ENCODE measurements at places on chromosomes 1 and 21.

- DNase-seq: peak; percentile 64
Observed at GRCh38 chr1:43832255-43832654, 101.3 kb upstream of the ARTN start.

DNA sequence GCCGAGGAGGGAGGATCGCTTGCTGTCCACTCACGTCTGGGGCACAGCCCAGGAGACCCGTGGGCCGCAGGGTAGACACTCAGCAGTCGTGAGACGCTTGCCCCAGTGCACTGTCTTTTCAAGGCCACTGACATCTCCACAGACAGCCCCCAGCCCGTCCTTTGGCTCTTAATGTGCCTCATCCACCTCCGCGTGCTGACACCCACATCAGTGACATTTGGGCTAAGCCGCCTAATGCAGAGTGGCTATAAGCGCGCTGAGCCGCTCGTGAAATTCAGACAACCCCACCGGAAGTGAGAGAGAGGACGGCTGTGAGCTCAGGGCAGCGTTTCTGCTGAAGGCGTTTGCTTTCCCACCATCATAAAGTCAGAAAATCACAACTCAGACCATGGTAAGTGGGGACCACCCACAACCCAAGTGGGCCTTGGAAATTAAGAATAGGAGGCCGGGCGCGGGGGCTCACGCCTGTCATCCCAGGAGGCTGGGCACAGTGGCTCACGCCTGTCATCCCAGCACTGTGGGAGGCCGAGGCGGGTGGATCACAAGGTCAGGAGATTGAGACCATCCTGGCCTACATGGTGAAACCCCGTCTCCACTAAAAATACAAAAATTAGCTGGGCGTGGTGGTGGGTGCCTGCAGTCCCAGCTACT lies 8.4 kb downstream of the SLC35E2B start:
- no peak for DNase-seq

GRCh38 chr1:116697548-116698243 lies 30.2 kb upstream of the IGSF3 start:
- no peak for DNase-seq

- DNase-seq: peak; percentile 52
Observed at GRCh38 chr1:212242288-212242984, 42.8 kb upstream of the PPP2R5A start.

- DNase-seq: no peak
Observed at GRCh38 chr1:36157973-36158826, 2.2 kb downstream of the MAP7D1 start.

DNA sequence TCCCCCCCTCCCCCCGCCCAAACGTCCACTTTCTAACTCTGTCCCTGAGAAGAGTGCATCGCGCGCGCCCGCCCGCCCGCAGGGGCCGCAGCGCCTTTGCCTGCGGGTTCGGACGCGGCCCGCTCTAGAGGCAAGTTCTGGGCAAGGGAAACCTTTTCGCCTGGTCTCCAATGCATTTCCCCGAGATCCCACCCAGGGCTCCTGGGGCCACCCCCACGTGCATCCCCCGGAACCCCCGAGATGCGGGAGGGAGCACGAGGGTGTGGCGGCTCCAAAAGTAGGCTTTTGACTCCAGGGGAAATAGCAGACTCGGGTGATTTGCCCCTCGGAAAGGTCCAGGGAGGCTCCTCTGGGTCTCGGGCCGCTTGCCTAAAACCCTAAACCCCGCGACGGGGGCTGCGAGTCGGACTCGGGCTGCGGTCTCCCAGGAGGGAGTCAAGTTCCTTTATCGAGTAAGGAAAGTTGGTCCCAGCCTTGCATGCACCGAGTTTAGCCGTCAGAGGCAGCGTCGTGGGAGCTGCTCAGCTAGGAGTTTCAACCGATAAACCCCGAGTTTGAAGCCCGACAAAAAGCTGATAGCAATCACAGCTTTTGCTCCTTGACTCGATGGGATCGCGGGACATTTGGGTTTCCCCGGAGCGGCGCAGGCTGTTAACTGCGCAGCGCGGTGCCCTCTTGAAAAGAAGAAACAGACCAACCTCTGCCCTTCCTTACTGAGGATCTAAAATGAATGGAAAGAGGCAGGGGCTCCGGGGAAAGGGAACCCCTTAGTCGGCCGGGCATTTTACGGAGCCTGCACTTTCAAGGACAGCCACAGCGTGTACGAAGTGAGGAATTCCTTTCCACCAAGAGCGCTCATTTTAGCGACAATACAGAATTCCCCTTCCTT lies 158.1 kb downstream of the RUNX1 start:
- DNase-seq: peak; percentile 59

- no peak for DNase-seq
Observed at GRCh38 chr1:23625459-23625858, 66.1 kb upstream of the RPL11 start.

- peak; percentile 18 for DNase-seq
Observed at GRCh38 chr1:113452921-113453770, 62.8 kb downstream of the MAGI3 start.

DNA sequence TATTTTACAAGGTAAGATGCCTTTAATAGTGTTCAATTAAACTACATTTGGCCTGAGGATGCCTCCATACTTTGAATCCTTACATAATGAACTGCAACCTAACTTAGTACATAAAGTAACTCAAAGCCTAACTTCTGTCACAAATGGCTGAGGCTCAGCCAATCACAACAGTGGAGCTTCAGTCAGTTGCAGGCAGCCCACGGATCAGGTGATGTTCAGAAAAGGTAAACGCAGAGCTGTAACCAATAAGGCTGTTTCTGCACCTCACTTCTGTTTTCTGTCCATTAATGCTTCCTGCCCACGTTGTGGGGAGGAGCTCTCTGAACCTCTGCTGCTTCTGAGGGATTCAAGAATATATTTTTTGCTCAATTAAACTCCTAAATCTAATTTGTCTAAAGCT lies 94.8 kb upstream of the KIAA0040 start:
- no peak for DNase-seq

DNA sequence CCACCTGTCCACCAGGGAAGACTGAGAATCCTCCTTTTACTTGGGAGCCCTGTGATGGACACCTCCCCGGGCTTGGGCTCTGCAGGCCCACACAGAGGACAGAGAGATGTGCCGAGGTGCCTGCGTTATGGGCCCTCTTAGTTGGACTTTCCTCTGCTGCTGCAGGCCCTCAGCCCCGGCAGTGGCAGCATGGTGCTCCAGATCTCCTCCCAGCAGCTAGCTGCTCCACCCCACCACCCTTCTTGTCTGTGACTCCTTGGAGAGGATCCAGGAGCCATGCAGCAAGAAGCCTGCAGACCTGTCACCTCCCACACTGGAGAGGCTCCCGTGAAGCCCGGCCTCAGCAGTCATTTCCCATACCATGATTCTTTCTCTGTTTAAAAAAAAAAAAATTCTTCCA lies 27.4 kb downstream of the PHGDH start:
- DNase-seq: no peak

DNA sequence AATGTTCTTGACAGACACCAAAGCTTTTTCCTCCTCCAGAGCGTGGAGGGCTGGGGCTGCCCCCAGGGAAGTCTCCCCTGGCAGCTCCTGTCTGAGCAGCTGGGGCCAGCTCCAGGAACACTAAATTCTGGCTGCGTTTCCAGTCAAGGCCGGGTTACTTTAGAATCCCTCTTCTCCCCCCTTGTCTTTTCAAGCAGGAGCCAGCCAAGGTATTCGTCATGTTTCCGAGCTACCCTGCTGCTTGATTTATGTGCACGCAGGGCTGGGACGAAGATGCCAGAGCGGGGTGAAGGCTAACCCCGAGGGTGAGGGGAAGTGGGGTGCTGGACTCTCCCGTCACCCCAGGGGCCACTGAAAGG lies 68.1 kb upstream of the ANGPTL1 start:
- no peak for DNase-seq

DNA sequence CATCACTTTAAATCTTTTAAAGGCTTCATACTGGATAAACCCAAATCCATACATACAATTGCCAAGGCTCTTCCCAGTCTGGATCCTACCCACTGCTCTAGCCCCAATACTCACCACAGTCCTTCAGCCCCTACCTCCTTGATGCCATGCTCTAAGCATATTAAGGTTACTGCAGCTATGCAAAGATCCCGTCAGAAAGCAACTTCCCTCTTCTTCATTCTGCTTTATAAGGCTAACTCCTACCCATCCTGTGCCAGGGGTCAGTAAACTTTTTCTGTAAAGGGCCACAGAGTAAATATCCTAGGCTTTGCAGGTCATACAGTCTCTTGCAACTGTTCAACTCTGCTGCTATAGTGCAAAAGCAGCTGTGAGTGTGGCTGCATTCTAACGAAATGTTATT lies 34.3 kb upstream of the MTF1 start:
- DNase-seq: no peak

DNA sequence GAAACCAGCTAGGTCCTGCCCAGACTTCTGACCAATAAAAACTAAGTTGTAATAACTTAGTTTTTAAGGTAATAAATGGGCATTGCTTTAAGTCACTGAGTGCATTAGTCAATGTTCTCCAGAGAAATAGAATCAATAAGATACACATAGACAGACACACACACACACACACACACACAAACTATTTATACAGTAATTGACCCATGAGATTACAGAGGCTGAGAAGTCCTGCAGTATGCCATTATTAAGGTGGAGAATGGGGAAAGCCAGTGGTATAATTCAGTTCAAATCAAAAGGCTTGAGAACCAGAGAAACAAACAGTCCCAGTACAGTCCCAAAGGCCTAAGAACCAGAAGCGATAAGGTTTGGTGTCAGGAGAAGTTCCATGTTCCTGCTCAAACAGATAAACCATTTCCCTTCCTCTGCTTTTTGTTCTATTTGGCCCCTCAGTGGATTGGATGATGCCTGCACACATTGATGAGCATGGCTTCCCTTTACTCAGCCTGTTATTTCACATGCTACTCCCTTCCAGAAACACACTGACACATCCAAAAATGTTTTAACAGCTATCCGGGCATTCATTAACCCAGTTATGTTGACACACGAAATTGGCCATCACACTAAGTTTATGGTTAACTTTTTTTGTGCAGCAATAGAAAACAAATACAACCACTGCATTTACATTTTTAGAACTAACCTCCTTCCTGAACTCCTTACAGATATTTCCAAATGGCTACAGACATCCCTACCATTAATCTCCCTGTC lies 828.2 kb upstream of the NCAM2 start:
- no peak for DNase-seq

DNA sequence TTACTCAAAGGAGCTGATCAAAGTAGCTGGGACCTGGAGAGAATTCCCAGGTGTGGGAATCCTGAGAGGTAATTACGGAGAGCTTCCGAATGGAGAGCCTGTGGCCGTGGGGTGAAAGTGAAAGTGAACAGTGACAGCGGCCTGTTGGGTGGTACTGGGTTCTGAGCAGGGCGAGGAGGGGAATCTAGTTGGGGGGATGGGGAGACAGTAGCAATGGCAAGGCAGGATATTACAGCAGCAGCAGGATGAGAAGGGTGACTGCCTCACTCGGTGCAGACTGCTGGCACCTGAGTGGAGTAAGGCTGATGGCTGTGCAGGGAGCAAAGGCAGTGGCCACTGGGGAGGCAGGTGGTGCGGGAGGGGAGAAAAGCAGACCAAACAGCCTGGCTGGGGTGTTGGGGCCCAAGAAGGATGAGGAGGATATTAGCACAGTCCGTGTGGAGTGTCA lies 70.3 kb upstream of the PRDX6 start:
- DNase-seq: no peak

DNA sequence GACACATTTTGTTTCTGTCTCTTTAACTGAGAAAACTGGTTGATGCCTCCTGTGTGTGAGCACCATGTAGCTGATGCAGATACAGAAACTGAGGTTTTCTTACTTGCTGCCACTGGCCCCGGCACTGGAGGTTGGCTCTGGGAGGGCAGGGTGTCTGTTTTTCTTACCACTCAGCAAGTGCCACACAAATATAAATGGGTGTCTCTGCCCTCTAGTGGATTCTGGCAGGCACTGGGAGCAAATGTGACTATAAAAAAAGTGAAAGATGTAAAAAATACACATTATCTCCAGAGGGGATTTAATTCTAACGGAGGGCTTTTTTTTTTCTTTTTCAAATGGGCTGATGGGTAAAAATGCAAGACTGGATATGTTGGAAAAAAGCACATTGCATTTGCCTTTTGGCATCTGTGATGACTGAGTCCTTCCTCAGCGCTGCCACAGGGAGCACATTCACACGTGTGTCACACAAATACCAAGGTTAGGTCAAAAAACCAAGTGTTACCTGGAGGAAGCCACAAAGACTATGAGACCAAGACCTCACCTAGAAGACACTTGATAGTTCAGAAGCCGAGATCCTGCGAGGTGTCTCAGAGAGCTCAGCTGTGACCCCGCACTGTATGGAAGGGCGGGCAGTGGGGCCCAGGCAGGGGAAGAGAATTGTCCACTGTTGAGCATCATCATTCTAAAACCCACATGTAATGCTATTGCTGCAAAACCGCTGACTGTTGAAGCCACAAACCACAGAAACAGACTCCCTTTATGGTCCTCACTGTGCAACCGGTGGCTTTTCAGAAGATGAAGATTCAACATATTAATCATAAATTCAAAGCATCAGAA lies 18.9 kb downstream of the PGBD2 start:
- peak; percentile 93 for DNase-seq

DNA sequence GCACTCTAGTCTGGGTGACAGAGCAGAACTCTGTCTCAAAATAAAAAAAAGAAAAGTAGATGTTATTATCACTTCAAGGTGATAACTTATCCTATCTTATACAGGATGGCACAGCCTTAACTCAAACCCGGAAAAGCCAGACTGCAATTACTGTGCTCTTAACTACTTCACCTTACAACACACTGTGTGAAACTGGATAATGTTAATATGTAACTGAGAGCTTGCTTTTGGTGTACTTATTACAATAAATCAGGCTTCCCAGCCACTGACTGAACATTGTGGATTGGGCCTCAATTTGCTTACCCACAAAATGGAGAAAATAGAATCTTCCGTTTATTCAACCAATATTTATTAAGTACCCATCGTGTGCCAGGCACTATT lies 1.4 kb downstream of the ORC1 start:
- no peak for DNase-seq

GRCh38 chr1:17161137-17161740 lies 42.0 kb upstream of the PADI2 start:
- DNase-seq: peak; percentile 76

- no peak for DNase-seq
Observed at GRCh38 chr1:185601189-185601588, 133.0 kb upstream of the HMCN1 start.

- DNase-seq: peak; percentile 36
Observed at GRCh38 chr1:236608930-236609726, 4.8 kb upstream of the HEATR1 start.

DNA sequence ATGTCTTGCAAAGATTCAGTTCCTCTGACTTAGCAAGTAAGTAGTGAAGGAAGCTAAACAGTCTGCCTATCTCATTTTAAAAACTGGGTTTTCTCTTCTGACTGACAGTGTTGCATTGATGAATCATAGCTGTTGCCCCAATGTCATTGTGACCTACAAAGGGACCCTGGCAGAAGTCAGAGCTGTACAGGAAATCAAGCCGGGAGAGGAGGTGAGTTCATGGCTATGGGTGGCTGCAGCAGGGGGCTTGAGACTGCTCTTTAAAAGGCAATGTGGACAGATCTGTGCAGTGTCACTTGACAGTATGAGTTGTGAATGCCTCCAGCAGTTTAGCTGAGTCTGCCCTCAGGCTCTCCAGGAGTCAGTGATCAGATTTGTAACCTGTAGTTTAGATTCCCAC lies 46.6 kb downstream of the SMYD2 start:
- no peak for DNase-seq

GRCh38 chr1:174426153-174426552 lies 21.6 kb upstream of the GPR52 start:
- no peak for DNase-seq

- DNase-seq: peak; percentile 72
Observed at GRCh38 chr1:3775490-3776230, 3.1 kb downstream of the SMIM1 start.

- DNase-seq: no peak
Observed at GRCh38 chr1:80801695-80802094, 999.0 kb upstream of the ADGRL2 start.

- DNase-seq: no peak
Observed at GRCh38 chr1:145877923-145878486, 7.7 kb downstream of the ANKRD35 start.
